GF-D8 (cell line): ENCODE measurements at places on chromosomes 11 and 22.

- DNase-seq, result no peak
These were observed 66.7 kb downstream of the BID start for GRCh38 chr22:17707526-17707925.

- peak; percentile 83 for DNase-seq
These were observed at the start of gene MFNG for GRCh38 chr22:37486224-37486845. Gene MFNG (minus strand): TSS chr22:37486384. CDS start chr22:37486177, 207 bp downstream.

DNA sequence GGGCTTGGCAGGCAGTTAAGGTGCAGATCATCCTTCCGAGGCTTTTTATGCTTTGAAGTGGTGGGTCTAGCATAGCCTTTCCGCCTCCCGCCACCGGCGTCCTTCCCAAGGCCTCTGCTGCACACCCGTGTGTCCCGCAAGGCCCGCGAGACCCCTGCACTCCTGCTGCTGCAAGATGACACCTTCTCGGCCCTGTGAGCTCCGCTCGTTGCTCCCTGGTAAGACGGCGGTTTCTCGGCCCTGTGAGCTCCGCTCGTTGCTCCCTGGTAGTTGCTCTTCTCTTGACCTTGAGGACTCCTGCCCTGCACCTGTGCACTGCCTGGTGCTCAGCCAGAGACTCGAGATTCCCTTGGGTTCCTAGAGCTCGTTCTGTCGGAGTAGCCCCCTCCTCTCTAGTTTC lies 17.9 kb upstream of the TRMU start:
- DNase-seq, result no peak

DNA sequence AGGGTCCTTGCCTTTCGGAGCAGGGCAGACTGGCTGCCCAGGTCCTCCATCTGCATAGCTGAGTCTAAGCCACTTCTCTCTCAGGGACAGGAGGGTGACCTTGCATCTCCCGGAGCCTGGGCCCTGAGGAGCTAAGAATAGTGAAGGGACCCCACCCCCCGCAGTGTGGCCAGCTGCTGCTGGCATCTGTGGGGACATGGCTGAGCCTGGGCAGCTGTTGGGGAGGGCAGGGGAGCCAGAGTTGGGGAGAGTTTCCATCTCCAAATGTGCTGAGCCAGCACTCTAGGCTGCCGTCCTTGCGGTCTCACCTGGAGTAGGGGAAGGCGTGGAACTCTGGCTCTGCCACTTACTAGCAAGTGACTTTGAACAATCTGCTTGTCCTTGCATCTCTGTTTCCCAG lies 34.8 kb upstream of the SHISAL1 start:
- no peak for DNase-seq

GRCh38 chr11:35316161-35316560 lies 103.2 kb downstream of the SLC1A2 start:
- DNase-seq, result no peak

- no peak for DNase-seq
These were observed 64.8 kb downstream of the RAB30 start for GRCh38 chr11:83006877-83007330.

DNA sequence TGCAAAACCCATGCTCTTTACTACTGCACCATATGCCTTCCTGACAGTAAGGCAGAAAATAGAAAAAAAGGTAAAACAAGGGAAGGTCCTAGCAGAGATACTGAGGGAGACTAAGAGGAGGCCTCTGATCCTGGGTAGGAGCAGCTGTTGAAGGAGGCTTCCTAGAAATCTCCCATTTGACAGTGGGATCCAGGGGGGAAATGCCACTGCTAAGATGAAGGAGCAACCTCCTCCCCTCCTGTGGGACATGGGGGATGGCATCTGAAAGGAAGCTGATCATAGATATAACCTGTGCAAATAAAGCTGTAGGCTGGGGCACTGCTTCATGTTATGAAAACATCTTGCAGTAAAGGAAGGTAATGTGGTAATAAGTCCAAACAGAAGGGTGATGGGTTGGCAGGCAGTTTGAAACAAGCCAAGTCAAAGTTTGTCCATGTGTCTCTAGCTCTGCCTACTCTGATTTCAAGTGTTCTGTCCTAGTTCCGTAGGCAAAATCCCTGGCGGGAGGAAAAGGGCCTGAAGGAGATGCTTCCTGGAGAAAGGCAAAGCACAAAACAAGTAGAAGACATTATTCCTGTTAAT lies 86.7 kb upstream of the EED start:
- no peak for DNase-seq

DNA sequence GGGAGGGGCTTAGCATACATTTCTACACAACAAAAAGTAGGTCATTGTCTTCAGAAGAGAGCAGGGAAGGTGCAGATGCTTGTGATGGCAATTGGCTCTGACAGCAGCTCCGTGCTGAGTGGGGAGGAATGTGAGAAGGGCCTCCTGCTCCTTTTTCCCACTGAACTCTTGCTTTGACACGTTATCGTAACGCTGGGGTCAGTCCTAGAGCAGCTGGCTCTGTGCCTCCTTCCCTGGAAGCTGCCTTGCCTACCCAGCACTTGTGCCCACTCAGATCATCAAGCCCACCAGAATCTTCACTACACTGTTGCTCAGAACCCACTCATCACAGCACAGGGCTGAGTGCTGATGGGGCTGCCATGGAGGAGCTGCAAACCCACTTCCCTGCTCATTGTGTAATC lies 14.9 kb upstream of the NAV2 start:
- DNase-seq, result no peak
